ENCODE measurements at places on chromosomes 16 and 17.
A peak's percentile ranks its signal among the peaks of the same experiment; 100 is the strongest.

DNA sequence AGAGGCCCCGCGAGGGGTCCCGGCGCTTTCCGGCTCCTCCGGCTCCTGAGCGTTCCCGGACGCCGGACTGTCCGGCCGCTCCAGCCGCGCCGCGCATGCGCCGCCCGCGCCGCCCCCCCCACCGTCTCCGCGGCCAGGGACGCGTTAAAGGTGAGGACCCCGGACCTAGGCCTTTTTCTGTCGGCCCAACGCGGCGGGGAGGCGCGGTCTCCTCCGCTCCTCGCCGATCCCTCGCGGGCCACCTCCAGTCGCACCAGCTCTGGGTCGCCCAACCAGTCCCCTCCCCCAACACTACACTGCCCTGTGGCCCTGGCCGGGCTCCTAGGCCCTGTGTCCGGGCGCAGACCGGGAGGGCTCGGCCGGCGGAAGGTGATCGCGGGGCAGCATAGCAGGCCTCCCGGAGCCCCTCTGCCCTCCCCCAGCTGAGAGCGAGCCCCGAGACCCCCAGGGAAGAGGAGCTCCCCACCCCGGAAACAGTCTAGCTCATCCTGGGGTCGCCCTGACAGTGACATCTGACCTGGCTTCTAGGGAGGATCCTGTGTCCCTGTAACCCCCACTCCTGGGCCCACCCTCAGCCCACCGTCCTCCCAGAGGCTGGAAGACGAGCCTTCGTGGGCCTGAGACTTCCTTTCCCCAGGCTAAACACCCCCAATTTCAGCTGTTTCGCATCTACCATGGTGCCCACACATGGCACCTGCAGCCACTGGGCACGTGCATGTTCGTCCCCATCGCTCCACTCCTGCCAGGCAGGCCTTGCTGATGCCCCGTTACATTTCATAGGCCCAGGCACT, 14.7 kb upstream of the BCAR1 start:
- DNase-seq = no peak

DNA sequence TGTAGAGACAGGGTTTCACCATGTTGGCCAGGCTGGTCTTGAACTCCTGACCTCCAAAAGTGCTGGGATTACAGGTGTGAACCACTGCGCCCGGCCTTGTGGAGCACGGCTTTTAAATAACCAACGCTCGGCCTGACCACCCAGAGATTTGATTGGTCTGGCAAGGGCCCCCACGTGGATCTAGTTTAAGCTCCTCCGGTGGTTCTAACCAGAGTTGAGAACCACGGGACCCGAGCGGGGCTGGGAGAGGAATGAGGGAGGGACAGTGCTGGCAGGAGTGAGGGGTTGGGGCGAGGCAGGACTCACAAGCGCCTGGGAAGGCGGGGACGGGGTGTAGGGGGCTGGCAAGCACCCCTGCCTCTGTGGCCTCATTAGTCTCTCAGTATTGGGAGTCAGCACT, 3.0 kb downstream of the NLRC3 start:
- DNase-seq = no peak

- DNase-seq = no peak
Measured at GRCh38 chr16:49839017-49839825, 16.7 kb downstream of the ZNF423 start.

DNA sequence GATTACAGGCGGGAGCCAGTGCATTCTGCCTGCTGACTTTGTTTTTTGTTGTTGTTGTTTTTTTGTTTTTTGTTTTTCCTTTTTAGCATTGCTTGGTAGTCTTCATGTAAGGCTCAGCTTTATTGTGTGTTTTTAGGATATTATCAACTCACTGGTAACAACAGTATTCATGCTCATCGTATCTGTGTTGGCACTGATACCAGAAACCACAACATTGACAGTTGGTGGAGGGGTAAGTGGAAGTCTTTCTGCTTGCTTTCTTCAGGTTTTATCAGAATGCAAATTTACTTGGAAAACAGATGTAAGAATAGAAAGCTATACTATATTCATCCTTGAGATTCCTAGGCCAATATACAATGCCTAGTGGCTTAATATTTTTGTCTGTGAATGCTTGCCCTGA, 3.3 kb upstream of the CMTM1 start:
- no peak for DNase-seq

DNA sequence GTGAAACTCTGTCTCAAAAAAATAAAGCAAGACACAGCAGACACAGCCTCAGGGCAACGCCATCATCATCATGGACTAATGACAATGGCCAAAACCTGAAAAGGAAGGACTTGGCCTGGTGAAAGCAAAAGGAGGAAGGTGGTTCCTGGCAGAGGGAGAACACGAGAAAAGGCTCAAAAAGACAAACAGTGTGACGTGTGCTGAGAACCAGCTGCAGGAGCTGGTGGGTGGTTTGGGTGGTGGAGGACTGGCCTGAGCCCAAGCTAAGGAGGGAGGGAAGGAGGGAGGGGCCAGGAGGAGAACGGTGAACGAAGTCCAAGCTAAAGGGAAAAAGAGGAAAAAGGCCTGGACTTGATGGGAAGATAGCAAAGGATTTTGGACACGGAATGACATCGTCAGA, 85.1 kb downstream of the SLC39A11 start:
- DNase-seq = no peak

DNA sequence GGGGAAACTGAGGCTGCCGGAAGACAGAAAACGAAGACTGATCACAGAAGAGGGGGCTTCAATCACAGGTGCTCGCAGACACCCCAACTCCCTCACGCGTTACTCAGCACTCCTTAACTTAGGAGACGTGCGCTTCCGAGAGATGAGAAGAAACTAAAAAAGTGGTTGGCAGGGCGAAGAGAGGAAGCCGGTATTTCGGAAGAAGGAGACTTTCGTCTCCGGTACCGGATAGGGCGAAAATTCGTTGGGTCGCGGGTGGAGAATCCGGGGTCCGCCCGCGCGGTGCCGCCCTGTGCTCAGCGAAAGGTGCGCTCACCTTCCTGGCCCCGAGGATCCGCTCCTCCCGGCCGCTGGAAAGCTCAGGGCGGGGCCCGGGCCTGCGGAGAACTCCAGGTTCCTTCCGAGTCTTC, 917 bp upstream of the TBX2 start:
- no peak for DNase-seq

DNA sequence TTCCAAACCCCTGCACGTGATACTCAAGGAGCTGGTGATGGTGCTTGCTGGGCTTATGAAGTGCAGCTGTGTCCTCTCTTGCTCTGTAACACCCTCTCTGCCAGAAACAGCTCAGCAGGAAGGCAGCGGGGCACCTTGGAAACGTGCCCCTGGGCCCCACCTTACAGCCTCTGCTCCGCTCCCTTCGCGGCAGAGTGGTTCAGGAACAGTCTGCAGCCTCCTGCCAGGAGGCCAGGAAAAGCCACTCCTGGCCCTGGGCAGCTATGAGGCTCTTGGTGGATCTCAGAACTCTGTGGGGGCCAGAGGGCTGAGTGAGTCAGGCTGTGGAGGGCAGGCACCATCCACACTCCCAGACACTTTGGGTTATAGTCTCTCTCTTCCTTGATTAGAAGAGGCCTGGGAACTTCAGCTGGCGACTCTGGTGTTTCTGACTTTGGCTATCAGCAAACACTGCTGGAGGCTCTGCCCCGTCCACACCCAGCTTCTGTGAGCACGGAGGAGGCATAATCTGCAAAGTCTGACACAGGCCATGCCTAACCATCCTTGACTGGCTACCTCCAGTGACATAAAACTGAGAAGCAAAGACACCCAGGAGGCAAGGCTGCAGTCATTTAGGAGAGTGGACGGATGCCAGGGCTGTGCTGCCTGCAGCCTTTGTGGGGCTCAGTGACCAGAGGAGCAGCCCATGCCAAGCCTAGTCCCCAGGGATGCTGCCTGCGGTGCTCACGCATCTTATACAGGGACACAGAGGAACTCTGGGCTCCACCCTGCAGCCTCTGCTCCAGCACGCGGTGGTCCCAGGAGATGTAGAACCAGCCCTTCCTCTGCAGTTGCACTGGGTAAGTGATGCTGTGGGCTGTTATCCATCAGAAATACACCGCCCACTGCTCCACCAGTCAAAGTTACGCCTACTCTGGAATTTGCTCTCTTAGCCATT, 65.3 kb downstream of the METRNL start:
- no peak for DNase-seq

DNA sequence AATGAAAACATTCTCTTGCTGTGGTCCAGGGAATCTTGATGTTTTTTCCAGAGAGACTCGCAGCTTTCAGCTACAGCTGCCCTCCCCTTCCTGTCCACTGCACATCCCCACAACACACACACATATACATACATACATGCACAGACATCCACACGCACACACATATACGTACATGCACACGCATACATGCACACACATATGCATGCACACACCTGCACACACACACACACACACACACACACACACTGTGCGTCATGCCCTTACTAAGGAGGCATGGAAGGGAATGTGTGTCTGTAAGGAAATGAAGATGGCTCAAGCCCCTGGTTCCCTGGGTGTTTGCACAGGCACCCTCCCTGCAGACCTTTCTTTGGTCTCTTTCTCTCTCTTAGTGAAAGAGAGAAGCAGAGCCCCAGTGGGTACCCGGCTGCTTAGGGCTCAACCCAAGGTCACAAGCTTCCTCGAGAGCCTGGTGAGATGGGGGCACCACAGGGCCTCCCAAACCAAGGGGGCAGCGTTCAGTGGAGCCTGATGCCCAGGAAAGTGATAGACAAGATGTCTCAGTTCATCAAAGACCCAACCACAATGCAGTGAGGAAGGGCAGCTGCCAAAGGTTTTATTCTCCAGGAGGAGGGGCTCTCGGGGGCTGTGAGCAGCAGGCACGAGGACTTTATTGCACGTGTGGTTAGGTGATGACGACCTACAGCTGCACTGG, 33.3 kb downstream of the TNFRSF13B start:
- DNase-seq = no peak

DNA sequence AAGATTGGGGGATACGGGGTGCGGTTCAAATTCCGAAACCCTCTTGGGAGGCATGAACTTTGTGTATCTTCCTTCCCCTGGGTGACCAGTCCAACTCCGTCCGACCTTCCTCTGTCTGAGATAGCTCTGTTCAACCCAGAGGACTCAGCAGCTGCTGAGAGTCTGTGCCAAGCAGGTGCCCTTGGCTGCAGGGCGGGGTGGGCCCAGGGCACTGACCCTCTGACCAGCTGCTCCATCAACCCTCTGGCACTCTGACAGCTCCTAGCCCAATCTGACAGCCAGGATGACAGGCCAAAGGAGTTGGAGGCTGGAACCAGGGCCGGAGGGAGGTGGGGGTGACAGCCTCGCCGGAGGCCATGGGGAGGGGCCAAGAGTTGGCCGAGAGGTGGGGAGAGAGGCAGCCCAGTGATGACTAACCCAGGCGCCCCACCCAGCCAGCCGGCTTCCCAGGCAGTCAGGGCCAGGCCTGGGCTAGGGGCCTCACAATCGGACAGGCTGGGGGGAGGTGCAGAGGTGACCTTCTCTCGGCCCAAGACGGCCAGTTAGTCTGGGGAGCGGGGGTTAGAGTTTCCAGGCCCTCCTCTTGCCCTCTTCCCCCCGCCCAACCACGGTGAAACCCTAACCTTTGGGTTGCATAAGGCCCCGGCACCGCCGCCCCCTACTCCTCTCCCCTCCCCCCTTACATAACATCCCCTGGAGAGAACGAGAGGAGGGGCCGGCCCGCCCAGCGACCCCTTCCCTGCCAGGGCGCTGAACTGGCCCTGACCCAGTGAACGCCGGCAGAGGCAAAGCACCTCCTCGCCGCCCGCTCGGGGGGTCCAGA, 5.0 kb upstream of the TLCD2 start:
- peak; percentile 40 for DNase-seq

- DNase-seq = no peak
Measured at GRCh38 chr16:520847-521246, 6.7 kb upstream of the CAPN15 start.

GRCh38 chr17:79317916-79318315, 243.3 kb downstream of the ENGASE start:
- DNase-seq = no peak

DNA sequence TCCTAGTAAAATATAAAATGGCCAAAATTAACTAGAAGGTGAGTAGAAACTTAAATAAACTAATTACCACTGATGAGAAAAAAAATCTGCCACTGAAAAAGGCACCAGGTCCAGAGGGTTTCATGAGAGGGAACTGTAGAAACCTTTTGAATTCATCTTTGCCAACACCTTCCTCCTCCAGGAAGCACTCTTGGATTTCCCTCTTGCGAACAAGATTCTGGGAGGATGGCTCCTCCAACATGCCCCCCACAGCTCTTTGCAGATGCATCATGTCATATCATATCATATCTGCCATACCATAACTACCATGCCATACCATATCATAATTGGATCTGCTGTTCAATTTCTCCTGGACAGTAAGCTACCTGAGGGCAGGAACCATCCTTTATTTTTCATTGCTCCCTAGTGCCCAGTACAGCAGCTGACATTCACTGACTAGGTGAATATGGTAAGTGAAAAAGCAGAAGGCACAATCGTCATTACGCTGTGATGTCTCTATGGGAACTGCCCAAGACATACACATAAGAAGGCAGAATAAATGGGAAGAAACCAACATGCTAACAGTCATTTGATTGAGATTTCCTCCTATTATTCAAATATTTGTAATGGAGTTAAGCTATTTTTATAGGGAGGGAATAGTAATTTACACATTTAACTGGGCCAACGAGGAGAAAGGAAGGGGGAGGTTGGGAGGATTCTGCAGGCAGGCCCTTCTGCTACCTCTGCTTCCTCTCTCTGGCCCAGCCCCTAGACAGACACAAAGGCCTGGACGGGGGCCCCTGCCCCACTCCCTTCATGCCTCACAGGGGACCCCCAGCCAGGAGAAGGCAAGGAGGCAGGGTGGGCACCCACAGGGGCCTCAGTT, 110.1 kb upstream of the SMURF2 start:
- DNase-seq = no peak

DNA sequence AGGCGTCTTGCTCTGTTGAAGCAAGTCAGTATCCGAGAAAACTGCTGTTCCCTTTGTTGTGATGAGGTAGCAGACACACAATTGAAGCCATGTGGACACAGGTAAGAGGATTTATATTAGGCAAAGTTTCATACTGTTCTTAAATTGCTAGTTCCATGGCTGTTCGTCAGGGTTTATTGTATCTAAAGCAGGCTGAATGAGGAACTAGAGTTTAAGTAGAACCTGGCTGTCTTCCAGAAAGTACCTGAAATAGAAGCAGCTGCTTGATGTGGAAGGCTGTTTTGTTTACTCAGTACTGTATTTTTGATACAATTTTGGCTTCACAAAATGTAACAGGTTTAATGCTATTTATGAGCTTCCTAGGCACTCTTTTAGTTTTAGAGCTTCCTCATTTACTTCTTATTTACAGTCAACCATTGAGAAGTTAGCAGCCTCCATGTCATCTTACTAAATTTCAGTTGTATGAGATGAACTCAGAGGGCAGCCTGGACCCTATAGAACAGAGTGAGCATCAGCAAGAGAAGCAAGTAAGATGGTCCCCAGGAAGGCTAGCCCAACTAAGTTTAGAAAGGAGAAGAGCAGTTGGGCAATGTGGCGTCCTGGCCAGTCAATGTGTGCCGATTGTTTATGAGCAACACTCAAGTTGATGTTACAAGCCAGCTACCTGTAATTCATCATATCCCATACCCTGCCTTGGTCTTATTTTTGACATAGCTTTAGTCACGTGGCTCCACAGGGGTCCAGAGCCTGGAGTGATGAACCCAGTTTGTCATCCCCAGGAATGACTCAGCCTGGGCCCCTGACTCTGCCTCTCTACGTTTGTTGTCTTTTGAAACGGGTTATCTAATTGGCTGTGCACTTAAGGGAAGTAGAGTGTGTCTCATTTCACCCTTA, 9.7 kb upstream of the ARL2BP start:
- DNase-seq = no peak

GRCh38 chr17:21036361-21036881, 6.4 kb downstream of the USP22 start:
- DNase-seq = no peak

GRCh38 chr16:15507301-15507958, 73.0 kb downstream of the BMERB1 start:
- DNase-seq = no peak

GRCh38 chr16:27109666-27110523, 43.2 kb downstream of the C16orf82 start:
- DNase-seq = peak; percentile 65

- peak; percentile 46 for DNase-seq
Measured at GRCh38 chr16:85735225-85735635, 15.7 kb downstream of the C16orf74 start.

Measured in T-helper 1 cell (primary cell).